Urinary bladder (tissue), 4 donors: ENCODE measurements at places on chromosomes 2 and 18.

DNA sequence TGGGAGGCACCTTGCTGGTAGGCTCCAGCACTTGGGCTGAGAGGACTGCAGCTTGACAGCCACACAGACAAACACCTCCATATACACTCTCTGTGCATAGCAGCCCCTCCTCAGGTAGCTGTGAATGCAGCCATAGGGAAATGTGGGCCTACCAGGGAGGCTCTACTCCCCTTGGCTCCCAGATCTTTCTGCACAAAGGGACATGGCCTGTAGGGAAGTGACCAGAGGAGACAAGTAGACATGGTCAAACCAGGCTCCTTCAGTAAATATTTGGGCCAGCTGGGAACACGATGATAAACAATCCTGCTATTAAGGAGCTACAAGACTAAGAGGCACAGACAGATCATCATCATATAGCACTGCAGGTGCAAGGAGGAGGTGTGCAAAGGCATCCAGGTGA lies 35.9 kb upstream of the PDCL3 start:
- DNase-seq = no peak

DNA sequence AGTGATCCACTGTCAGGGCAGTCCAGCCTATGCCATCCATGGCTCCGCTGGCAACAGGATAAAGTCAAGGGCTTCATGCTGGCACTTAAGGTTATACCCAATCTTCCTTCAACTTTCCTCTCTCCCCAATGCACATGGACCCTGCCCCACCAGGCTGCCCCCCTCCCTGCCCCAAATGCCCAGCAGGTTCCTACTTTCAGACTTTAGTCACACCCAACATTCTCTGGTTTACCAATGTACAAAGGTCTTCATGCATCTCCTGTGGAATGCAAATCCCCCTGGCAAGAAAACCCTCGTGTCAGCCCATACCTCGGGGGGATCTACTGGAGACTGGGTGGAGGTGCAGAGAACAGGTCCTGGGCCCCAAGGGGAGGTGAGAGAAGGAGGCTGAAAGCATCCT lies 59.3 kb downstream of the MCFD2 start:
- no peak for DNase-seq

- no peak for DNase-seq
Observed at GRCh38 chr2:108637304-108637669, 82.0 kb upstream of the RANBP2 start.

DNA sequence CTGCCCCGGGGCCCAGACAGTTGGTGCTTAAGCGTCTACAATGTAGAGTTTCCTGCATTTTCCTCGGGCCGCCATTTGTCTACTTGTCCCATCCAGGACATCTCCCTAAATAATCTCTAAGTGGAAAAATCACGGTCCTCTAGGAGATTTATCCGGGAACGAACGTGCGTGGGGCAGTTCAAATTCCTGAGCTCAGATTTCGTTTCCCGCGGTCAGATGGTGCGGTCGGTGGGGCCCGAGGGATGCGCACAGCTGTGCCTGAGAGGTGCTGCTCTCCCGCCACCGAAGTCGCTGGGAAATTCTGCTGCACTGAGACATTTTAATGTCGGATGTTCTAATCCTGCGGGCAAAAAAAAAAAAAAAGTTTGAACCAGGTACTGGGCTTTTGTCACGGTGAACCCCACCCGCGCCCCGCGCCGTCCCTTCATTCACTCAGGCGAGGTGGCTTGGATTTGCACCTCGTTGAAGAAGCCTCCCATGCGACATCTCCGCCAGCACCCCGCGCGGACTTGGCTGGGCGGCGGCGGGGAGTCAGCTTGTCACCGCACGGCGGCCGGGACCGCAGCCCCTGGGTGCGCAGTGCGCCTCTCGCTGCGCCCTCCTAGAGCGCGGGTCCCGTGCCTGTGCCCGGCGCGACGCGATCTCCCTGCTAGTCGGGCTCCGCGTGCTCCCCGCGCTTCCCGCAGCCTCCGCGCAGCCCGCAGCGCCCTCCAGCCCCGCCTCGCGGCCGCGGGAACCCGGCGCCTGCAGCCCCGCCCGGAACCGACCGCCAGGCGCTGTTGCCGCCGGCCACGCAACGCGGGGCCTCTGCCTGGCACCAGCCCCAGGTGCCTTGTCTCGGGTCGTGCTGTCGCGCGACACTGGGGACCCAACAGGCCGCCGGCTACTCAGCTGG lies 191.9 kb upstream of the TCF4 start:
- DNase-seq = peak; percentile 36

GRCh38 chr2:220226076-220226475 lies 598.6 kb downstream of the SLC4A3 start:
- DNase-seq = no peak

DNA sequence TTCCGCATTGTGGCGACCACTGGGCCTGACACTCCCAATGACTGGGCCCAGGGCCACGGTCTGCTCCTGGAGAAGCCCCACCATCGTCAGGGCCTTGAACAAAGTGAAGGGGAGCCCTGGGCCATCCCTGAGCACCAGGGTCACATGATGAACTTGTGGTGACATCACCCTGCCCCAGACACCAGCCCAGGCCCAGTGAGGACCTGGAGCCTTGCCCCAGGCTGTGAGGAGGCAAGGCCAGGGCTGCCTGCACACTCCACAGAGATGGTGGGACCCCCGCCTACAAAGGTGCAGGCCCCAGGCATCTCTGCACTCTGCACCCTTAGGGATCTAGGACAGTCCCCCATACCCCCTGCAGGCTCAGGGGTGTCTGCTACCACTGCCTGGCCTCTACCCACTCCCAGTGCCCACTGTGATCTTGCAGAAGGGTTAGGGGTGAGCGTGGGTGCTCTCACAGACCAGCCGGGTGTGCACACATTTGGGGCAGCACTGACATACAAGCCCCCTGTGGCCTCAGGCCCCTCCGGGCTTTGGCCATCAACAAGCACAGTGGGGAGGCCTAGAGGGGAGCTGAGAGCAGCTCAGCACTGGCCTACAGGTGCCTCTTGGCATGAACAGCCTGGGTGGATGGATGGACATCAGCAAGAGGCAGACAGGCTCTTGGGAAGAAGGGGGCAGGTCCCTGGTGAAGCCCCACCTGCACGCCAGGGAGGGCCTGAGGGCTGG lies 624.0 kb upstream of the LRRTM4 start:
- DNase-seq = no peak

DNA sequence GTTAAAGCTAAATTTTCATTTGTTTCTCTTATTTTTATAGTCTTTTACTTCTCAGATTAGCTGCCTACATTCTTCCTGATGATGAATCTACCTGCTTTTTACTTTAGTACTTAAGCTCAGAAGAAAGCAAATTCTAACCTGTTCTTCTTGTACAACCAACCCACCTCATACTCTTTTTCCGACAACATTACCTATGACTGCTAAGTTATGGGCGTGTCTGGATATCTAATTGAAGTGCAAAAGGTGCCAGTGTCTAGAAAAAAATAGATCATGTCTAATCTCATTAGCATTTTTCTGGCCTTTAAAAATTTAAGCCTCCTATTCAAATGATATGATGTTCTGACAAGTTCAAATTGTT lies 1.5 kb upstream of the RGPD4 start:
- no peak for DNase-seq

GRCh38 chr2:54545702-54546450 lies 89.7 kb downstream of the SPTBN1 start:
- no peak for DNase-seq

DNA sequence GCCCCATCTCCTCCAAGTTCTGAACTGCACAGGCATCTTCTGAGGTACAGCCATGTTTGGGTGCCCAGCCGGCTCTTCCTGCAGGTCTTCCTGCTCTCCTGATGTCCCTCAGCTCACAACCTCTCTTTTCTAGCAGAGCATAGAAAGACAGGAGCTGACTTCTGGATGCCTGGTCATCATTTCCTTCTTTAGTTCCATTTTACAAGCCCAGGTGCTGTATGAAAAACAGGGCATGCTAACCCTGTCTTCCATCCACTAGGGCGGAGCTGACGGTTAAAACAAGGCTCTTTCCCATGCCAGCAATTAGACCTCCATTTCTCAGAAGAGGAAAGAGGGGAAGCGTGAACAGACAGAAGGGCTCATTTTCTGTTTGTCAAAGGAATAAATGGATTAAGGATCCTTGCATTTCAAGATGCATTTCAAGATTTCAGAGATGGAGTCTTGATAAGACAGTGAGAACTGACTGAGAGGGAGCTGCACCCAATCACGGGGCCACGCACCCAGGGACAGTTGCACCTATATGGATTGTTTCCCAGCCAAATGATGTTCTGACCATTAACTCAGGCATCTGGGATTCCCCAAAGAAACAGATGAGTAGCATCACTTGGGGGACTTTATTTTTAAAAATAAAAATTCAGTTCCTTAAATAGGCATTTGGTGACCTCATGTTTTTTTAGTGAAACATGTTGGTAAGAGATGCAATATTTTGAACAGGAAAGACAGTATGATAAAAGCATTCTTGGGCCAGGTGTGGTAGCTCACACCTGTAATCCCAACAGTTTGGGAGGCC lies 45.8 kb upstream of the EML6 start:
- no peak for DNase-seq

DNA sequence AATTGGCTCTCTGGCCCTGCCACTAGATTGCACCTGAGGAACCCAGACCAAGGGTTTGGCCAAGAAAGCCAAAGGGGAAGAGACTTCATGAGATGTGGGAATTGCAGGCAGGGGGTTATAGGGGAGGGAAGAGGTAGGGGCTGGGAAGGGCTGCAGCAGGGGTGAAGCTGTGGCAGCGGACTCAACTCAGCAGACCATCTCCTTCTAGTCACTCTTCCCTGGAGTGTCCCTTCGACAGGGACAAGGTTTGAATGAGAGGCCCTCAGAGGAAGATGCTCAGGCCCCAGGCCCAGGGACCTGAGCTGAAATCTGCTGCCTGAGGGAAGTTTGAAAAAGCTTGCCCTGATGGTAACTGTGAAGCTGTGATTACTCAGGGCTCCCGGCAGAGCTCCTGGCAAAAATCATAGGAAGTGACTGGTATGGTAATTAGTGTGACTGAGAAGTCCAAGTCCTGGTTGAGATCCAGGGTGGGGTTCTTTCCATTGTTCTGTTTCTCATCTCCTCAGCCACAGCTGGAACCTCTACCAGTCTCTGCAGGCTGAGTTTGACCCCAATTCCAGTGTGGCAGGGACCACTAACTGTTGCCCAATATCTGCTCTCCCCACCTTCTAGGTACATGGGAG lies 300.9 kb downstream of the CYP26B1 start:
- no peak for DNase-seq

DNA sequence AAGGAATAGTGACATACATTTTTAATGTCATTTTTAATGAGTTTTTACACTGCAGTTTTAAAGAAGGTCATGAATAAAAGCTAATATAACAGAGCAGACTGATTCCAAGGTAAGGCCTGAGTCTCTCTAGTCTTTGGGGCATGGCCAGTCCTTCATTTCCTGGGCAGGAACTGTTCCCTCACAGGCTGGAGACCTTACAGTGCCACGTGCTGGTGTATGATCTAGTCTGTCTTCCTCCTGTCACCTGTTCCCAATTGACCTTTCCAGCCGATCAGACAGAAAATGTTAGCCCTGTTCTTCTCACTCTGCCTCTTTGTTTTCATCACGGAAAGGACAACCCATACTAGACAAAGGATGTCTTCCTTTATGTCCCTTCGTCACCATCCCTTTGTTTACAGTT lies 33.6 kb downstream of the ZCCHC2 start:
- DNase-seq = no peak

- DNase-seq = no peak
Observed at GRCh38 chr2:36951574-36951973, 14.8 kb downstream of the STRN start.

DNA sequence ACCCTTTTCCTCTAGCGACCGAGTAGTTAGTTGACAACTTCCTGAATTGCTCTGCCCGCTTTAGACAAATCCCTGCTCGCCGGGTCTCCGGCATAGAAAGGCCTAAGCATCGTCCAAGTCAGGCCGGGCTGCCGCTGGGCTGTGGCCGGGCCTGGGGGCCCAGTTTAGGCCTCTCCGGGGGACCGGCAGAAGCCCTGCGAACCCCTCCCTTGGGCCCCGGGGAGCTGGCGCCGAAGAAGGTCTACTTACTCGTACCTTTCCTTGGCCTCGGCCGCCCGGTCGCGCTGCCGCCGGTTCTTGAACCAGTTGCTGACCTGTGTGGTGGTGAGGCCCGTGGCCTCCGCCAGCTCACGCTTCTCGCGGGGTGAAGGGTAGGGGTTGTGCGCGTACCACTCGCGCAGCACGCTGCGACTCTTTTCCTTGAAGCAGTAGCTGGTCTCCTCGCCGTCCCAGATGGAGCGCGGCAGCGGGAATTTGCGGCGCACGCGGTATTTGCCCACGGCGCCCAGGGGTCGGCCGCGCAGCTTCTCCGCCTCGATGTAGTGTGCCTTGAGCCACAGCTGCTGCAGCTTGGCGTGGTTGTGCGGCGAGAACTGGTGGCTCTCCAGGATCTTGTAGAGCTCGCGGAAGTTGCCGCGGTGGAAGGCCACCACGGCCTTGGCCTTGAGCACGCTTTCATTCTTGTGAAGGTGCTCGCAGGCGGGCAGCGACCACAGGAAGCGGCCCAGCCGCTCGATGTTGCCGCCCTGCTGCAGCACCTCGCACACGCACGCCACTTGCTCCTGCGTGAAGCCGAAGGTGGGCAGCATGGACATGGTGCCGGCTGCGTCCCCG lies 739 bp downstream of the SIX2 start:
- DNase-seq = no peak

GRCh38 chr2:206856513-206856912 lies 82.8 kb upstream of the CPO start:
- no peak for DNase-seq

GRCh38 chr2:170396799-170397459 lies 219.0 kb downstream of the MYO3B start:
- DNase-seq = no peak

DNA sequence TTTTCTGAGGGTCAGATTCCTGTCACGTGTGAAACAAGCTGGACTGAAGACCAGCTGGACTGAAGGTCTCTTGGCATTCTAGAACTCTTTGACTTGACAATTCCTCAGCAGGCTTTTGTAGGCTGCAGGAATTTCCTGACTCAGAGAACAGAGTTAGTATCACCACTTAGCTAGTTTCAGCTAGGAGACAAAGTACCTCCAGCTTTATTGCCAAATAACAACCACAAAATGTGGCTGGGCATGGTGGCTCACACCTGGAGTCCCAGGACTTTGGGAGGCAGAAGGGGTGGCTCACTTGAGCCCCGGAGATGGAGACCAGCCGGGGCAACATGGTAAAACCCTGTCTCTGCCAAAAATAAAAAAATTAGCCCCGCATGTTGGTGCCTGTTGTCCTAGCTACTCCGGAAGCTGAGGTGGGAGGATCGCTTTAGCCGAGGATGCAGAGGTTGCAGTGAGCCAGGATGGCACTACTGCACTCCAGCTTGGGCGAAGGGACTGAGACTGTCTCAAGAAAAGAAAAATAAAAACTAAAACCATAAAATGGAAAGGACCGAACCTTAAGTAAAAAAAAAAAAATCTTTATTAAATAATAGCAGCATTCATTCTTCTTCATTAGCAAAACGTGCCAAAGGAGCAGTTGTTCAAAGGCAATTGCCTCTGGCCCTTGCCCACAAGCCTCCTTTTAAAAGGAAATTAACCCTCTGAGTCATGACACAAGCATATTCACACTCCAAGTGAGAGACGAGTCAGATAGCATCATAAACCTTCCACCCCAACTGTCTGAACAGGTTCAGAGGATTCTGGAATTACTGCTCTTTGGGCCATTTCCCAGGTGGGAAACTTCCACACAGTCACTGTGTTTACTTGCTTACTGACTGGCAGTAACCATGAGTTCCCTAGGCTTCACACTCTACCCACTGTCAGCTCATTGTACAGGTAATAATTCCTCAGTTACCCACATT lies 88.9 kb downstream of the MYL12B start:
- no peak for DNase-seq

- no peak for DNase-seq
Observed at GRCh38 chr2:223065107-223065506, 13.1 kb downstream of the KCNE4 start.
